Activated naive CD4-positive, alpha-beta T cell treated with Interleukin-2 at 50 U/mL for 16 hours (primary cell): ENCODE measurements at places on chromosomes 16 and 17.

DNA sequence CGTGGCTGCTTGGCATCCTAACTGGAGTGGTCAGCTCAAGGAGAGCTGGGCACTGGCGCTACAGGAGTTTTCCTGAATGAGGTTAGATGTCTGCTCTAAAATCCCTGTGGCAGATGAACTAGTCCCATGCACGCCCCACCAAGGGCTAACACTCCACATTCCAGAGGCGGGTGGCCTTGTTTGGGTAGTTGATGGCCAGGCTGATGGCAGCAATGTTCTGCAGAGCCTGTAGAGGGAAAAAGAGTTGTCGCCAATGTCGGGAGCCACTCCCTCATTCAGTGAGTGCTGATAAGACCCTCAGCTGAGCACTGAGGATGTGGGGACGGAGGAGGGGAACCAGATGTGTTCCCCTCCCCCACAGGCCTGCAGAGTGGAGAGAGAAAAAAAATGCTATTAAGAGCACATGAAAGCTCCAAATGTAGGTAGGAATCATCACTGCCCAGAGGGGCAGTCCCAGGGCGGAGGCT is 42.5 kb upstream of the ATP2A3 start:
- DNase-seq, result no peak

GRCh38 chr16:12043953-12044352 is 67.4 kb downstream of the SNX29 start:
- no peak for DNase-seq

DNA sequence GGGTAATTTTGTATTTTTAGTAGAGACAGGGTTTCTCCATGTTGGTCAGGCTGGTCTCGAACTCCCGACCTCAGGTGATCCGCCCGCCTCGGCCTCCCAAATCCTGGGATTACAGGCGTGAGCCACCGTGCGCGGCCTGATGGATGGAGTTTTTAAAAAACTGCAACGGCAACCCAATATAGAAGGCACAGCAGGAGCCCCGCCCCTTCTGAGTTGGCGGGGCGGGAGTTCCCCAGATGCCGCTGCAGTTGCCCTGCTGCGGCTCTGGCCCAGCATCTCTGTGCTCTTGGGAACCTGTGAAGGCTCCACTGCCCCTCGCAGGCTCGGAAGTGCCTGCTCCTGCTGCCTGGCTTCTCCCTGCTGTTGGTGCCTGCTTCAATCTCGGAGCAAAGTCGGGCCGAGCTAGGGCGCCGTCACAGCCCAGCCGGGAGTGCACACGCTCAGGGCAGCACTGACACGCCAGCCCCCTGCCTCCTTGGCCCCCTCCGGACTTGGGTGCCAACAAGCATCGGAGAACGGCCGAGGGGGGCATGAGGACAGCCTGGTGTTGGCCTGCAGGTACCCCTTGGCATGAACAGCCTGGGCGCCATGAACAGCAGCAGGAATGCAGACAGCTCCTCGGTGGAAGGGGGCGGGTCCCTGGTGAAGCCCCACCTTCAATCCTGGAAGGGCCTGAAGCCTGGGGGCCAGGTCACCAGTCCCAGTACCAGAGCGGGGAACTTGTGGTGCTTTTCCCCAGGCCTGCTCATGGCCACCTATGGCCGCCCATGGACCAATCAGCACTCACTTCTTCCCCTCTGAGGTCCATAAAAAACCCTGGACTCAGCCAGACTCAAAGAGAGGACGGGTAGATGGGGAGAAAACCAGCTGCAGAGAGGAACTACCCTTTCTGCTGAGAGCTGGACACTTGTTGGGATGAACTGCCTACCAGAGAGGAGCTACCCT is 2.3 kb upstream of the NT5M start:
- peak; percentile 67 for DNase-seq

GRCh38 chr16:80040814-80041213 is 440.3 kb upstream of the MAF start:
- no peak for DNase-seq

- peak; percentile 68 for DNase-seq
Observed at GRCh38 chr17:74852237-74853047, 7.2 kb downstream of the GRIN2C start.

DNA sequence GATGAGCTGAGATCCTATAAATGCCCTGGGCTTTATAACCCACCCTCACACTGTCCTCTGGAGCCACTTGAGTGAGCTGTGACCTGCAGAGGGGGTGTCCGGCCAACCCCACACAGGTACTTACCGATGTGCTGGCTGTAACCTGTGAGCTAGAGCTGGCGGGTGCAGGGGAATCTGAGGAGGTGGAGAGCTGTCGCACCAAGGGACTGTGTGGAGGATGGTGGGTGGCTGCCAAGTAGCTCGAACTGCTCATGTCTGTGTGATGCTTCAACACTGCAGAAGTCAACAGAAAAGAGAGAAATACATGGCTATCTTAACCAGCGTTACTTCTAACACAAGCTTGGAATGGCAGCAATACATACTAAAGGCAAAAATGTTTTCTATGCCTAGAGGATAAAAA is 39.4 kb downstream of the STH start:
- no peak for DNase-seq

DNA sequence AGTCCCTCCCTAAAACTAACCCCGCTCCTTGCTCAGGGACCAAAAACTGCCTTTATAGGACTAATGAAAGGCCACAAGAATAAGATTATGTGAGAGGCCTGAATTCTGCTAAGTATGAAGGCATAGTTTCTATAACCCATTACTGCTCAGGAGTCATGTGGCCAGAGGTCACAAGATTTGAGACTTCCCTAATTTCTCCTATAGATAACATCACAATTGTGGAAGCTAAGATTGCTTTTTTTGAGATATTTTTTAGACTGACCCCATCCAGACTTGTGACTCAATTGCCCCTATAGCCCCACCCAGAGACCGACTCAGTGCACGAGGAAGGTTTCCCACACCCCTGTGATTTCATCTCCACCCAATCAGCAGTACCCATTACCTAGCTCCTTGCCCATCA is 504.1 kb upstream of the GOT2 start:
- DNase-seq, result no peak

GRCh38 chr16:27748868-27749546 is 199.1 kb downstream of the KATNIP start:
- DNase-seq, result peak; percentile 11

GRCh38 chr16:52433643-52434042 is 113.3 kb downstream of the TOX3 start:
- no peak for DNase-seq

DNA sequence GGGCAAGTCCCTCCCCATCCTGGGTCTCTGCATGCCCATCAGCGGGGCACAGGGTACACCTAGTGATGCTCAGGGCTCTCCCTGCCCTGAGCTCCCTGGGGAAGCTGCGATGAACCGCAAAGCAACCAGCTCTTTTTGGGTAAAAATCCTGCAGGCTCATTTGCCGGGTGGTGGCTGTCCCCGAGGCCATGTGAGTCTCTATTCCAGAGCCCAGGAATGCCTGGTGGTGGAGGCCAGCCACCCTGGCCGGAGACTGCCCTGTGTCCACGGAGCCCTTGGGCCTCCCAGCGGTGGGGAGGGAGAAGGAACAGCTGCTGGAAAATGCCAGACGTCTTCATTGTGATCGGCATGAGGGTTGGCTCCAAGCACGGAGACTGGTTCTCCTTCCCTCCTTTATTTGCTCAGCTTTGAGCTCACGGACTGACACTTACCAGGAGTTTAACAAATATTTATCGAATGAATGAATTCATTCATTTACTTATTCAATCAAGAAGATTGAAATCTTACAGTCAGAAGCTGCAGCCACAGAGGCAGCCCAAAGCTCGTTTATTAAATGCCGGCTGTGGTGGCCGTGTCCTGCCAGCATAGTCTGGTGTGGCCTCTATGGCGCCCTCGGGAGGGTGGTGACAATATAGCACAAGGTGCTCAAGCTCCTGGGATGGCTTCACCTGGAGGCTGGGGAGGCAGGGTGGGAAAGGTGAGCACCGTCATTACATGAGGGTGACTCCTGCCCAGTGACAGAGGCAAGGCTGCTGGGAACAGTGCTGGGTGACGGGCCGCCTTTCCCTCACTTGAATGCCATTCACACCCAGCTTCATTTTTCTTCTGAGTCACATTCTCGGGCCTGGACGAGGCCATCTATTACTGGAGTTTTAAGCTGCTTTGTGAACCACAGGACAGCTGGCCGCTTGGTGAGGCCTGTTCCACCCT is 31.1 kb upstream of the JPH3 start:
- no peak for DNase-seq

- no peak for DNase-seq
Observed at GRCh38 chr17:82794781-82795482, 43.1 kb downstream of the TBCD start.

GRCh38 chr17:58302919-58303585 is 22.3 kb upstream of the MPO start:
- DNase-seq, result no peak

DNA sequence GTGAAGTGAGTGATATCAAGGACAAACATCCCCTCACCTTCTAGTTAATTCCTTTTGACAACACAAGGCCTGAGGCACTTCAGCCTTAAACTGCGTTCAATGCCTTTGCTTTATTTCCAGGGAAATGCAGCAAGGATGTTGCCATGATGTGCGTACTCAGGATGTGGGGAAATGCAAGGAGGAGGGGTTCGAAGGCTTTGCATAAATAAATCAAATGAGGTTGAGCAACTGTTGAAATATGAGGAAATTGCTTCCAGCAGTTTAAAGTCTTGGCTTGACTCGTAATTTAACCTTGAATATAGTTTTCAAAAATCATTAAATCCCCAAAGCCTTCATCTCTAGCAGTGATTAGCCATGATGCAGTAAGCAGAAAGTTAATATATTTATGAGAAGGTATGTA is 81.8 kb upstream of the CCL2 start:
- no peak for DNase-seq

- DNase-seq, result no peak
Observed at GRCh38 chr17:57782062-57782490, 37.0 kb upstream of the CCDC182 start.
